CD4-positive, alpha-beta T cell treated with Interleukin-15 for 1 hour (primary cell): ENCODE measurements at places on chromosomes 7 and 10.

DNA sequence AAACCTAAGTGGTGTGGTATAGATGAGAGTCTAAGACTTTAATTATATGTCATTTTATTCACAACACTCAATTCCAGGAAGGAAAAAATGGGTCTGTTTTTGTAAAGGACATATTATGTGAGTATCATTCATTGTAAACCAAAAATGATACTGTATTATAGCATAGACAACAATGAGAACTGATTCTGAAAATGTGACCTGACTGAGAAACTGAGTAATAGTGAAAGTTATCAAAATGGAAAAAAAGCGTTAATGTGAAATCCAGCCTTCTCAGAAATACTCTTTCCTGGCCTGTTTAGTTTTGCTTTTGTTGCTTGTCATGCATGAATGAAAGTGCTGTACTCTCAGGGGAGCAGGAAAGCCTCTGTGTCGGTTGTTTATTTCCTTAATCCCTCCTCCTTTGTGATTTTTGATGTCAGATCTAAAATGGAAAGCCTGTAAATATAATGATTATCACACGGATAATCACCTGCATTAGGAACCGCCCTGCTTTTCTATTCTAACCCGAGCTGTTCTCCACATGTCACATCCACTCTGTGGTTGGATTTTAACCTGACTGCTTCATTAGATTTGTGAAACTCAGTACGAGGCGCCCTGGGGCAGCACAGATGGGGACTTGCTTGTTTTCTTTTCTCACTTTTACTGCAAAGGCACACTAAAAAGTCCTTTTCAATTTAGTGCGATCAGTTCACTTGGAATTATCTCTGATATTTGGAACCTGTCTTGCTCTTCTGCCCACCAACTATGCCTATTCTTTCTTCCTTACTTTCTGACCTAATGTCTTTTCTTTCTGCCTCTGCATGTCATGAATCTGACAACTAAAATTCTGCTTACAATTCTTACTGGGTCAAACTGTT lies 240.9 kb upstream of the KAT6B start:
- DNase-seq = no peak

- no peak for DNase-seq
These were observed 48.3 kb upstream of the ZMIZ2 start for GRCh38 chr7:44700322-44700721.

DNA sequence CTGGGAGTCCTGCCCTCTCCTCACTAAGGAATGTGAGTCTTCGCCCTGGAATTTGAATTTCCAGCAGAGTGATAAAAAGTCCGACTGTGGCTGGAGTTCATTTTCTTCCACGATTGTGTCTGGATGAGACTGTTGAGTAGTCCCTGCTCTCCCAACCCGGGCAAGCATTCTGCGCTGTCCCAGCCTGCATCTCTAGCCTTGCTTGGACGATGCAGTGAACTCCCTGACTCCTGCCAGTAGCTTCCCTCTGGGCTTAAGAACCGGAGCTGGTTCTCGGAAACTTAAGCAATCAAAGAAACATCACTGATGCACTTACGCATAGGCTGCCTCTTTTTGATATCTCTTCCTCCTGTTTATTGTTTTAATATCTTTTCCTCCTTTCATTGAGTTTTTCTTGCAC lies 116.0 kb upstream of the FZD8 start:
- no peak for DNase-seq

DNA sequence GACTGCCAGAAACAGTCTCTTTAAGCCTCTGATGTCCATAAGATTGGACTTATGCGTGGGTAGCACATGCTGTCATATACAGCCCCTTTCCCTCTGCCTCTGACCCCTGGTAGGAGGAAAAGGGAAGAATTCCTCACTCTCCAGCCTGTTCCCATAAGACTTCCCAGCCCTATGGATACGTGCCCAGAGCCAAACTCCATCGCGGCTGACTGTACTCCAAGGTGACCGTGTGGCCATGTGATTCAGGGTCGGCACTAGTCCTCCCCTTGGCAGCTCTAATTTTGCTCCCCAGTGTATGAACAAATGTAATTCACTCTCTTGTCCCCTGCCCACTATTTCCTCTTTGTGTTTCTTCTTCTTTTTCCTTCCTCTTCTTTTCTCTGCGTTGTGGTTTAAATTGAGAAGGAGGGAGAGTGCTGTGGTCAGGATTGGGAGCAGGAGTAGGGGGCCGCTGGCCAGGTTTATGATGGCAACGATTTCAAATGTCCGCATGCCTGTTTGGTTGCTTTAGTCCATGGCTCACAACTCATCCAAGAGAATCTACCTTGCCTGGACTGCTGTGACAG lies 43.8 kb downstream of the PRLHR start:
- DNase-seq = no peak

- no peak for DNase-seq
These were observed 116.8 kb upstream of the JCAD start for GRCh38 chr10:30176182-30176581.

GRCh38 chr7:140604760-140605159 lies 35.9 kb downstream of the DENND2A start:
- no peak for DNase-seq

GRCh38 chr7:24113506-24113905 lies 170.5 kb upstream of the NPY start:
- DNase-seq = no peak

DNA sequence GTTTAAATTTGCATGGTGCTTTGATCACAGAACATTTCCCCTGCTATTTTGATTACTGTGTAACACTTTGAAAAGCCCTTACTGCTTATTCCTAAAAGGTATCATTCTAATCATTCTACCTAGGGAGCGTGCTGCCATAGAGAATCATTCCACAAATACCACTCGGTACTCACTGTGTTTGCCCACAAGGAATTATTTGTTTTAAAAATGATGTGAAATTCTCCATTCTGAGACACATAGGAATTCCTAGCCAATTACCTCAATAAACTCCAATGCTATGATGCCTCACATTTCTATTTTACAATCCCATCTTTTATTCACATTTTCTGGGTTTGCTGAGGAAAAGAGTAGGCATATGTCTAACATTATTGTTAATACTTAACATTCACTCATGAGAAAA lies 16.2 kb upstream of the TES start:
- no peak for DNase-seq

GRCh38 chr7:51665045-51665780 lies 348.6 kb upstream of the COBL start:
- no peak for DNase-seq

DNA sequence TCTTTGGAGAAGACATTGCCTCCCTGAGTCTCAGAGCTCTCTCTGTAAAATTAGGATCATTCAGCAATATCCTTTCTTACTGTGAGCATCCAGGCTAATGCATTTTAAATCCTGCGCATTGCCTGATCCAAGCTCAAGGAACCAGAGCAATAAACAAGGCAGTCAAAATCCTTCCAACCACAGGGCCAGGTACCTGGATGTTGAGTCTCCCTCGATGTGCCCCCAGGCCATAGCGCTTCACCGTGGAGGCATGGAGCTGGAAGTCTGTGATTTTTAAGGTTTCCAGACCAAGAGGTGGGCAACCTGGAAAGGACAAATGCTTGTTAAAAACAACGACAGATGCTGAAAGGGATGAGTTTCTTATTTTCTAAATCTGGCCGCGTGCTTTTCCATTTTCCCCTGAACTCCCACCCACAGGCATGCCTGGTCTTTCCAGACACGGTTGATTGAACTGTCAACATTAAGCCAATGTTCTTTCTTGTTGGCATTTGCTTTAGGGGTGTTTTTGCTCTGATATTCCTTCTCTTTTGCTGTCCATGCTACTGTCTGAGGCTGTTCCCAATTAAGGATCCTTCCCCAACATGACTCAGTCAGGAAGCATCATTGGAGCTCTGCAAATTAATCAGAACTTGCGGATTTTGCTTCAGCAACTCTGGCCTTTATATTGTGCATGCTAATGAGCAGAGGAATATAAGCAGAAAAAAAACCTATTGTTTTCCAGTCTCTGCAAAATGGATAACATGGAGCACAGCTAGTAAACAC lies 29.0 kb downstream of the CPXM2 start:
- DNase-seq = no peak

- DNase-seq = no peak
These were observed 1.7 kb upstream of the RBM20 start for GRCh38 chr10:110642204-110643034.

DNA sequence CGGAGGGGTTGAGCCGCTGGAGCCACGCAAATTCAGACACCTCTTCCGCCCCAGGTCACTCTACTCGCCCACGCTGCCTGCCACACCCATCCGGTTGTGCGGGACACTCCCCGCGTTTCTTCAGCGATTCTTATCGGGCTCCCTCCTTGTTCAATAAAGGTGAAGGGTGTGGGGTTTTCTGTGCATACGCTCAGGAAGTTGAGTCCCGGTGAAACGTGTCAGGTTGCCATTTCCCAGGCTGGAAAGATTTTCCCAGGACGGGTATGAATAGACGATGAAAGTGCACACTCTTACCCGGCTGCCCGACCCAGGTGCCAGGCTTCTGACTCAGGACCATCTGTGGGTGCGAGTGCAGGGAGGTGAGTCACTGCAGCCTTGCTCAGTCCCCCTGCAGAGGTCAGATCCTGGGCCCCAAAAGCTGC lies 22.0 kb downstream of the KLF6 start:
- no peak for DNase-seq

GRCh38 chr10:102335184-102335583 lies 60.3 kb upstream of the NFKB2 start:
- no peak for DNase-seq
